ENCODE measurements at places on chromosomes 1 and 21.

- DNase-seq, result no peak
These were observed 10.3 kb downstream of the CPLANE2 start for GRCh38 chr1:16226490-16227179.

GRCh38 chr1:53604291-53604919, 134.6 kb downstream of the GLIS1 start:
- no peak for DNase-seq

DNA sequence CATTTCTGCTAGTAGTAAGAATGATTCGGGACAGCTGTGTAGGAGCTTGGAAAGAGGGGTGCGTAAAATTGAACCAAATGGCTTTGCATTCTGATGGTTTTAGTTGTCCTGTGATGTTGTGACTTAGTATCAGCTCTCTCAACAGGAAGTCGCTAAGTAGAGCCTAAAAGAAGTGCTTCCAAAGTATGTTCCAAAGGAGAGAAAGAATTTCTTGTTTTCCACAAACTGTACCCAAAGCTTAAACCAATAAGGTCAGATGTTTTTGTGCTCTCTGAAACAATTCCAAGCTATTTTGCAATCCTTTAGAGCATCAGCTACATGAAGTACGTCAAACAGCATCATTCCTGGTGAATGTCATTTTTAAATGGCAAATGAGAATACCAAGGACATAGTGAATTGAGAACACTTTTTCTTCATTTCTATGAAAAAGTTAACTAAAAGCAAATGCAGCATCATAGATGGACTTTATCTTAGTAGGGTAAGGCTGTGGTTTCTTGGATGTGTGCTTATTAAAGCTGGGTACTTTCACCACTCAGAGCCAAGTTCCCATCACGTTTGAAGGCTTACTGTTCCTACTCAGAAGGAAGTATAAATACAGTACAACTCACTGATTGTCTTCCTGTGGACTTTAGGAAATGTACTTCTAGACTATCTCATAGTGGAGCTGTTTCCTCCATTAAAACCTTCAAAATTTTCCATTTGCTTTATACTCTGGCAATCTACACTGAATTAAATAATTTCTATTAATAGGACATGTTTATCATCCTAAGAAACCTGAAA, 148.6 kb downstream of the C1orf21 start:
- DNase-seq, result peak; percentile 29

- DNase-seq, result peak; percentile 61
These were observed 49.8 kb downstream of the GIPC2 start for GRCh38 chr1:78095593-78095992.

DNA sequence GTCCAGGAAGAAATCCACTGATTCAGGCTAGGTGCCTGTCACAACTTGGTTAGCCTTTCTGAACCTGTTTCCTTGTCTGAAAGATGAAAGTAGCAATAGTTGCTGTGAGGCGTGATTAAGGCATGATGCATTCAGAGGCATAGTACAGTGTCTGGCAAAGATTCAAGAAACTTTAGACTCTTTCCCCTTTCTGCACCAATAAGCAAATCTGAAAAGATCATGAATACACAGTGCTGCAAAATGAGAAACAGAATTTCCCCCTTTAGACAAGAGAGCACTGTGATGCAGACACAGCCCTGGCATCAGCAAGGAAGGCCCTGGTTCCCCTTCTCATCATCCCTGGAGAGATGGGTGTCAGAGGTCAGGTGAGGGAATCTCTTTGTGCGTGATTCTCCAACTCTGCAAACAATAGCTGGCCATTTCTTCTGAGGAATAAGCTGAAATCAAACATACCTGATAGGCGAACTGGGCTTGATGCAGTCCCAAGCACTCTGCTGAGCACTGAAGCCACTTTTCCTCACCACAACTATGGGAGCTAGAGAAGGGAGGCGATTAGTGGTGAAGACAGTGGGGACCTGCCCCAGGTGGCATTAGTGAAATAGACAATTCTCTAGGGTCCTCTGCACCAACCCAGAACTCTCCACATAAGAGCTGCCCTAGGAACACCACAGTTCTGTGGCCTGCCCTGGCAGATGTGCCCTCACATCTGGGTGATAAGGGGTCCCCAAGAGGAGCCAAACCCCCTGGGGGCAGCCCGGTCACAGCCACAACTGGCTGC, 41.7 kb downstream of the ITPKB start:
- DNase-seq, result no peak

- DNase-seq, result no peak
These were observed 625.0 kb upstream of the RGS18 start for GRCh38 chr1:191533254-191533653.

- DNase-seq, result no peak
These were observed 111.2 kb upstream of the PPM1J start for GRCh38 chr1:112826217-112826944.

DNA sequence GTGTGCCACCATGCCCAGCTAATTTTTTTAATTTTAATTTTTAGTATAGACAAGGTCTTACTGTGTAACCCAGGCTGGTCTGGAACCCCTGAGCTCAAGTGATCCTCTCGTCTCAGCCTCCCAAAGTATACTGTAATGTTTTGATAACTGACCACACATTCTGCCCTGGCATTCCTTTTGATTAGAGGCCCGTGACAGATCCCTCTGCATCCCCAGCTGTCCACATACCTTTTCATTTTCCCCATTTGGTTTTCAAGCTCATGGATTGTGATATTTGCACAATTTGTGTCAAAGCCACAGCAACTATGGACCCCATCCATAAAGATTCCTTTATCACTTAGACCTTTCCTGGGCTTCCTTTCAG, 116.8 kb upstream of the ATP1A1 start:
- no peak for DNase-seq

- no peak for DNase-seq
These were observed 312 bp downstream of the ARNT start for GRCh38 chr1:150876119-150876454.

- no peak for DNase-seq
These were observed 451.4 kb upstream of the ADGRL2 start for GRCh38 chr1:81349194-81349965.

GRCh38 chr21:38505654-38506523, 7.6 kb upstream of the ERG start:
- DNase-seq, result peak; percentile 38

DNA sequence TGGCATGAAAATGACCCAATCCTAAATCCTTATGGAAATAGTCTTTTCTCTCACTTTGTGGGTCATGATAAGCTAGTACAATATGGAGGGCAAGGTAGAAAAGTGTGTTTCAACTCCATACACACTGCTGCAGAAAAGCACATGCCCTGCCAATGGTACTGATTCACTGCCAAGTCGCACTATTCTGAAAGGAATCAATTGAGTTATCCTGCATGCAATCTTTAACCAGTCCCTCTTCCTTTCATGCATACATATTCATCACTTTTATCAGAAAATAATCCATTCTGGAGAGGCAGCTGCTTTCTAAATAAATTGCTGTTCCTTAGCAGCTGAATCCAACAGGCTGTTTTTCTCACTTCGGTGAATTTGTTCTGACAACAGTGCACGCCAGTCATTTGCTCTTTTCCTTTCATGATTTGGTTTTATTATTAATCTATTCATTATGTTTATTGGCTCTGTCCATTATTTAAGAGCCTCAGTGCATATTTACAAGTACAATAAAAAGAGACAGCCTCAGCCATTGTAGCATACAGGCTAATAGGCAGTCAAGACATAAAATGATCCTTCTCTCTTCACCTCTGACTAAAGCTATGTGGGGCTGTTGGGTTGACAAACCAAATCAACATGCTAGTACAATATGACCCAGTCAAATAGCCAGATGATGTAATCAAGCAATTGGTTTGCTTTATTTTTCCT, 108.8 kb downstream of the CHD1L start:
- no peak for DNase-seq

GRCh38 chr1:22452481-22452957, 868 bp downstream of the ZBTB40 start:
- no peak for DNase-seq

DNA sequence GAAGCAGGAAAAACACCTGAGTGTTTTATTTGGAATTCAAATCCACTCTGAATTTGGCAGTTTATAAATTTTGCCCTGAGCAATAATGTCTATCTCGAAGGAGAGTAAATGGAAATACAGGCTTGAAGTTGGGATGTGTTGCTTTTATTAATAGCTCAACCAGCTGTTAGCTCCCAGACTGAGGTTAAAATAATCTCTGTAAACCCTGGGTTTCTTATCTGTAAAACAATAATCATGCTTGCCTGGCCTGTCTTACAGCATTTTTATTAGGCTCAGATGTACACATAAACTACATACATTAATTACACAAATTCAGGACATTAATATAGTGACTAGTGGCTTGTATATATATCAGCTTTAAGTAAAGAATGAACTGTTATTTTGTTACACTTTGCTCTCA, 148.5 kb downstream of the GALNT2 start:
- DNase-seq, result no peak

- no peak for DNase-seq
These were observed 35.8 kb downstream of the RIPK4 start for GRCh38 chr21:41731081-41731480.

GRCh38 chr1:190849346-190849745, 371.7 kb upstream of the BRINP3 start:
- no peak for DNase-seq

DNA sequence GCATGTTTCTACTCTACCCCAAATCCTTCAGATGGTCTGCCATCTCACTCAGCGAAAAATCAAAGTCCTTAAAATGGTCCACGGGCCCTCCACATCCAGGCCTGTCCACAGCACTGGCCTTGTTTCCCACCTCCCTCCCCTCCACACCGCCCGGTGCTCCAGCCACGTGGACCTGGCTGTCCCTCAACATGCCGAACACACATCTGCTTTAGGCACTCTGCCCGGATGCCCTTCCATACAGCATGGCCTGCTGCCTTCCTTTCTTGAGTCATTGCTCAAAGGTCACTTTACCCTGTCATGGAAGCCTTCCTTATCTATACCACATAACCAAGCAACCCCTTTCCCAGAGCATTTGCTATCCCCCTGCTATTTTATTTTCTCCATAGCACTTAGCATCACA, 143.0 kb downstream of the DNM3 start:
- no peak for DNase-seq

DNA sequence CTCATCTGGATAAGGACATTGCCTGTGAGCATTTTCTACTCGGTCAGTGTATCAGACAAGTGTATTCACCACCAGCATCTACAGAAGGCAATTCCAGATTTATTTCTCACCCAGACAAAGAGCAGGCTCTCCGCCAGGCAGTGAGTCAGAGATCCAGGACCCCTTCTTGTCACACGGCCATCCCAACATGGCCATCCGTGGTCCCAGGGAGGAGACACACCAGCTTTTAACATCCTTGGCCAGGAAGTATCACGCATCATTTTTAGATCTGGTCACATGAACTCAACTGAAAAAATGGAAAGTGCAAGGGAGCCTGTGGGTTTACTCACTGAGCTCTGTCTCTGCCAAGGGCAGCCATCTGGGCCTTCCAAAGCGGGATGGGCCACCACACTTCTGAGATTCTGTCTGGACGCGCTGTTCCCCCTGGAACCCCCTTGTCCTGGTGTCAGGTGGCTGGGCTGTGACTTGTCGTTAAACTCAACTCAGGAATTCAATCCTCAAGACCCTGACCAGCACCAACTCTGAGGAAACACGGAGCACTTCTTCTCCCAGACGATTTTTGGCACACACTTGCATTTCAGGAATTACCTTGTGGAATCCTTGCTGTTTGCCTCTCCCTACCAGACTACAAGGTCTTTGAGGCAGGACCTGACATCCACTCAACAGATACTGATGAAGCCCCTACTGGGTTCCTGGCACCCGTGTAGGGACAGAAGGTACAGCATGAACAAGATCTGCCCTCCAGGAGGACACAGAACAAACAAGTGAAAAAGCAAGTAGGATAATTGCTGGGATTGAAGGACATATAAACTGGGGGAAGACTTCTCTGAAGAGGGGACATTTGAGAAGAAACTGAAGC, 21.6 kb upstream of the CCSAP start:
- no peak for DNase-seq

GRCh38 chr1:48493970-48494769, 22.2 kb upstream of the SPATA6 start:
- peak; percentile 68 for DNase-seq

- peak; percentile 26 for DNase-seq
These were observed 730 bp downstream of the CDC42 start for GRCh38 chr1:22053017-22053860.

GRCh38 chr21:15140321-15141019, 75.7 kb upstream of the NRIP1 start:
- no peak for DNase-seq

DNA sequence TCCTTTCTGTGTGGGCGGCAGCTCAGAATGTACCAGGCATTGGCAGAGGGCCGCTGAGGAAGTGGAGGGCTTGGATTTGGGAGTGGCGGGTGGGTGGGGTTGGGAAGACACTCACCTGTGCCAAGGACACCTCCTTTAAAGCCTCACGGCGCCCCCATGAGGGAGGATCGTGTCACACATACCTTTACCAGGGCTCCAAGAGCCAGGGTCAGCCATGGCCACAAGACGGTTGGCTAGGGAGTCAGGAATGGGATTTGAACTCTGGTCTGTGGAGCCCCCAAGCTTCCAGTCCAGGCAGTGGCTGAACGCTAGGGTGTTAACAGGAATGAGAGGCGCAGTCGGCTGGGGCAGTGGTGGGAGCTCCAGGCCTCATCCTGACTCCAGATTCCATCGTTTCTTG, 4.6 kb downstream of the NBL1 start:
- no peak for DNase-seq

All from AG04449 (cell line).